Trophoblast cell (in vitro differentiated cells and primary cell): ENCODE measurements at places on chromosomes 6 and 20.

DNA sequence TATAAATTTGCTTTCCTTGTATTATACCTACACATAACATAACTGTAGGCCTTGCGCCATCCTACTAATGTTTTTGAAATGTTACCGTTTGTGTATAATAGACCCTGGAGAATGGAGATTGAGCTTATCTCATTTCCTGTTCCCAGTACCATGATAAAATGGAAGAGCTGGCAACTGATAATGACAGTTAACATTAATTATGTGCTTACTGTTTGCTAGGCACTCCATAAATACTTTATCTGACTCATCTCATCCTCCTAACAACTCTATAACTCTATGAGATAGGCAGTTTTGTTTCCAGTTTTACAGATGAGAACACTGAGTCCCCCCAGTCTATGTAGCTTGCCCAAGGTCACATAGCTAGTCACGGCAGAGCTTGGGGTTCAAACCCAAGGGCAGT lies 396.7 kb downstream of the SYNE1 start:
- no peak for DNase-seq

DNA sequence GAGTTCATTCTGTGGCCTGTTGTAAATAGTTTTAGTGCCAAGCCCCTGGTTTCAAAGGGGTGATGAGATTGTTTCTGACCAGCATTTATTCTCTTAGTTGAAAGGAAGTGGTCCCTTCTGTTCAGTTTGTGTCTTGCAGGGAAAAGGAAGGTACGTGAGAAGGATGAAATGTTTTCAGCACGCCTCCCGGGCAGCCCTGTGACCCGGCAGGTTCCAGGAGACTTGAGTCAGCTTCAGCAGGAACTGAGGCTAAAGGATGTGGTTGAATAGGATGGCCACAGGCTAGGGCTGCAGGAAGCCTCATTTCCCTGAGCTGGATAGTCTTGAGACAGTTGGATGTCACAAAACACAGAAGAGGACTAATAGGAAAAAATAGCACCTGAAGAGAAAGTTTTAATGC lies 132.4 kb upstream of the SYNDIG1 start:
- no peak for DNase-seq

DNA sequence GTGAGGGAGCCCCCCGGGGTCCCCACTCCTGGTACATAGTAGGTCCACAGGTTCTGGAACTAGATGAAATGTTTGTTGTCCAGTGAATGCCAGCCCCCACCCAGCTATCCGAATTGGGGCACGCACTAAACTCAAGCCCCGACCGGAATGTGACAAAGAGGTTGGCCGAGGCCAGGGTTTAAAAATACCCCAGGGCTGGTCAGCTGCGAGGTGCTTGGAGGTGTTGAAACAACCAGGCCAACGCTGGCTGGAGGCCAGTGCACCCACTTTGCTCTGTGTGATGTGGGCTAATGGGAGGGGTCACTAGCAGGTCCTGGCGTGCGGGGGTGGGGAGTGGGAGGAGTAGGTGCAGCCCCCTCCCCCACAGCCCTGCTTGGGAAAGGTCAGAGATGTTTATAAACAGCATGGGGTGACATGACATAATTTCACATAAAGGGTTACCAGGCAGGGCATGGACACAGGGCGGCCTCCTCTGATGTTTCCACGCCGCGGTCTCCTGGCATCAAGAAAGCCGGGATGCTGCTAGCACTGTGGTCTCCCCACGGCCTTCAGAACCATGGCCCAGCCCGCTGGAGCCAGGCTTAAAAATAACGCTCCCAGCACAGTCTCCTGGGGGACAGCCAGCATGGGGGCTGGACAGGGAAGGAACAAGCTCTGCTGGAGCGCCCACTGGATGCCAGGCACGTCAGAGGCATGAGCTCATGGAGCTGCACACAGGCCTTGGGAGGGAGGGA lies 111.2 kb upstream of the PTPN1 start:
- peak; percentile 36 for DNase-seq

- DNase-seq, result peak; percentile 83
Observed at GRCh38 chr6:101226677-101227135, 166.8 kb upstream of the GRIK2 start.

DNA sequence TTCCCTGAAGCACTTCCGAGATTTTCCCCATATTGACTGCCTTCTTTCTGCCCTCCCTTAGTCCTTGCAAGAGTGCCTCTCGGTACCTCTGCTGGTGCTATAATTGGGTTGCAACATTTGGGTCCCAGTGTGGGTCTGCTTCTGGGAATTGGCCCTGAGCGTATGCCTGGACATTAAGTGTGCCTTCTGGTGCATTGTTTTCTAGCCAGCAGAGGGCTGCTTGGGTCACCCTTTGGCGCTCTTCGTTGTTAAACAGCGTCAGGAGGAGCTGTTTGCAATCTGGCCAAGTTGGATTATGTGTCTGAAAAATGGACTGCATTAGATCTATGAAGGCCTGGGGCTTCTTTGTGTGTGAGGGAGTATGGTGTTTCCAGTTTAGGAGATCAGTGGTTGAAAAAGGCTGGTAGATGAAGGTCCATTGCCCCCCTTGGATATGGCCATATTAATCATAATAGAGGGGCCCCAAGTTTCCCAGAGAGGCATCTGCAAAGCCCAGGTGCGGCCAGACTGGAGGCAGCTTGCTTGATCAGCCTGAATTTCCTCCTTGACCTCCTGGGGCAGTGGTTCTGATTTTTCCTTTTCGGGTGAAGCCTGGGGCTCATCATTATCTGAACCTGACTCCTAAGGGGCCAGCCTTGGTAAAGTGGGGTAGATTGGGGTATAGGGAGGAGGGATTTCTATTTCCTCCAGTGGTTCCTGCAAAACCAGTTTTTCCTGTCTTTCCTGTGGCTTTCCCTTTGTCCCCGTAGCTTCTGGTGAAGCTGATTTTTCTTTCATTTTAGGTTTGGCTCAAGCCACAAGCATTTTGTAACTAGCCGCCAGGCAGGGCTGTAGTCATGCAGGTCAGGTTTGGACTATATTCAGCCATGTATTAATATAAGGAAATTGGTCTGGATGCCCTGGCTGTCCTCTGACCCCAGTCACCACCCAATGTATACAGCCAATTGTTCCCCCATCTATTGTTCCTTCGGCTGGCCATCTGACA lies 85.4 kb upstream of the GPR6 start:
- peak; percentile 90 for DNase-seq

DNA sequence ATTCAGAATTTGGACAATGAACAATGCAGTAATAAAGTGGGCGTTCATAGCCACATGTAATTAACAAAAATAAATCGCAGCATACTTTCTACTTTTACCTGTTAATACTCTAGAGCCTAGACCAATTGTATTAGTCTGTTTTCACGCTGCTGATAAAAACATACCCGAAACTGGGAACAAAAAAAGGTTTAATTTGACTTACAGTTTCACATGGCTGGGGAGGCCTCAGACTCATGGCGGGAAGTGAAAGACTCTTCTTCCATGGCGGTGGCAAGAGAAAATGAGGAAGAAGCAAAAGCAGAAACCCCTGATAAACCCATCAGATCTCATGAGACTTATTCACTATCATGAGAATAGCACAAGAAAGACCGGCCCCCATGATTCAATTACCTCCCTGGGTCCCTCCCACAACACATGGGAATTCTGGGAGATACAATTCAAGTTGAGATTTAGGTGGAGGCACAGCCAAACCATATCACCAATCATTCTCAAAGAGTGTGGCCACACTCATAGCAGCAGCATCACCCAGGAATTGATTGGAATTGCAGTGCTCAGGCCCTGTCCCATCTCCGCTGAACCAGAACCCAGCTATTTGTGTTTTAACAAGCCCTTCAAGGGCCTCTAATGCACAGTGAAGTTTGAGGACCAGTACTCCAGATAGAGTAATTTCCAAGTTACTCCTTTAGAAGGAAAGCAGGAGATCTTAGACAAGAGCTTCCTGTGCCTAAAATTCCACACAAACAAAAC lies 650.0 kb downstream of the KIF16B start:
- DNase-seq, result no peak

DNA sequence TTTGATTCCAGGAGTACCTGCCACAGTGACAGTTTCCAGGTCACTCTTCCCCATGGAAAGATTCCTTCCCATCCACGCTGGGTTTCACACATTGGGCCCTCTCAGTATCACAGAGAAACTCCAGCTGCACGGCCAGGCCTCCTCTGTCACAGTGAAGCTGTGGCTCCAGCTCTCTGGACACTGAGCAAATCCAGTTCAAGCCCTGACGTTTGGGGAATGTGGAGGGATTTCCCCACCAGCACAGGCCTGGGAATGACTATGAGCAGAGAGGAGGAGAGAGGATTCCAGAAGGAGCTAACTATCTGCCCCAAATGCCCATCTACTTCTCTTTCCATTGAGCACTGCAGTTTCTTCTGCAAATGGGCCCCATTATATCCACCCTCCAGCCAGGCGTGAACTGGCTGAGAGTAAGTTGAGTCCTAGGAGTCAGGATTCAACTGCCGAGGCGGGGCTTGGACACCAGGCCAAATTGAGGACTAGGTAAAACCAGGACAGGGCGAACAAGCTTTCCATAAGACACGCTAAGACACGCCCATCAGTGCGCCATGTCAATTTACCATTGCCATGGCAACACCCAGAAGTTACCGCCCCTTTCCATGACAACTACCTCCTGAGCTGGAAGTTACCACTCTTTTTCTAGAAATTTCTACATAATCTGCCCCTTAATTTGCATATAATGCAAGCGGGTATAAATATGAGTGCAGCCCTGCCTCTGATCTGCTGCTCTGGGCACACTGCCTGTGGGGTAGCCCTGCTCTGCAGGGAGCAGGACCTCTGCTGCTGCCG lies 9.2 kb upstream of the BNIP5 start:
- peak; percentile 38 for DNase-seq

GRCh38 chr6:33205191-33206026 lies 954 bp downstream of the HSD17B8 start:
- peak; percentile 27 for DNase-seq

DNA sequence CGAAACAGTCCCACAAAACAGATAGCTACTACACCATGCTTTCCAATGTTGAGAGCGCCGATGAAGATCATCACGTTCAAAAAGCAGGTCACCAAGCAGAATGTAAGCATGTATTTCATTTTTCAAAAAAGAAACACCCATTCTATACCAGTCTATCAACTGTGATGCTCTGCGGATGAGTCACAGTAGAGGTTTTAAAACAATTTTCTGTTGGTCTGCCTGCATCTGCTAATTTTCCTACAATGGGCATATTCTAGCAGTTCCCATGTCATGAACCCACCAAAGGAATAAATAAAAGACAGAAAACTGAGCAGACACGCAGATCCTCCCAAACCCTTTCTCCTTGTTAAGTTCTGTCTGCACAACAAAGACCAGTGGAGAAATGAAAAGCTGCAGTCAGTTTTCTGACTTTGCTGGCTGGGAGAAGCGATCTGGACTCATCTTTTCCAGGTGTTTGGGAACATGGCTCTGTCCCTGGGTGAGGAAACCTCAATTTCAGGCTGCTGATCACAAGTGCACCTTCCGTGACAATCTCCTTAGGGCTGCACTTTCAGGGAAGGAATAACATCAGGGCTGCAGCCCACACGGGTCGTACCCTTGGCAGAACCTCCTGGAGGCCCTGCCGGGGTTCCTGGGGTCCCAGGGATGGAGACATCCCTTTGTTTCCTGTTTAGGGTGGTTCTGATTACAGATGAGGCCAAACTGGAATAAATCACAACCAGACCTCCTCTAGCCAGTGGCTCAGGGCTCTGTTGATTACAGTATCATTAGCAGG lies 200.1 kb downstream of the BMP7 start:
- no peak for DNase-seq
